ENCODE measurements at places on chromosomes 4 and X. TPM values are rescaled to one million over a fixed set of nuclear protein-coding genes. Genes with fewer than 3 reads are reported as not detected.

Gene SPIN4
- total RNA-seq, result 2.6 TPM

Gene UGT2B17
- total RNA-seq, result not detected

Gene HPGDS
- total RNA-seq, result not detected

Gene RAB9B
- 0.04 TPM for total RNA-seq

DNA sequence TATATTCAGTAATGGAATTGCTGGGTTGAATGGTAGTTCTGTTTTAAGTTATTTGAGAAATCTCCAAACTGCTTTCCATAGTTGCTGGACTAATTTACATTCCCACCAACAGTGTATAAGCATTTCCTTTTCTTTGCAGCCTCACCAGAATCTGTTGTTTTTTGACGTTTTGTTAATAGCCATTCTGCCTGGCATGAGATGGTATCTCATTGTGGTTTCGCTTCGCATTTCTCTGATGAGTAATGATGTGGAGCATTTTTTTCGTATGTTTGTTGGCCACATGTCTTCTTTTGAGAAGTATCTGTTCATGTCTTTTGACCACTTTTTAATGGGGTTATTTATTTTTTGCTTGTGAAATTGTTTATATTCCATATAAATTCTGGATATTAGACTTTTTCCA, 13.6 kb upstream of the MAGED4B start:
- DNase-seq, result no peak

- DNase-seq, result no peak
Observed at GRCh38 chr4:87901422-87901992, 68.7 kb downstream of the MEPE start.

DNA sequence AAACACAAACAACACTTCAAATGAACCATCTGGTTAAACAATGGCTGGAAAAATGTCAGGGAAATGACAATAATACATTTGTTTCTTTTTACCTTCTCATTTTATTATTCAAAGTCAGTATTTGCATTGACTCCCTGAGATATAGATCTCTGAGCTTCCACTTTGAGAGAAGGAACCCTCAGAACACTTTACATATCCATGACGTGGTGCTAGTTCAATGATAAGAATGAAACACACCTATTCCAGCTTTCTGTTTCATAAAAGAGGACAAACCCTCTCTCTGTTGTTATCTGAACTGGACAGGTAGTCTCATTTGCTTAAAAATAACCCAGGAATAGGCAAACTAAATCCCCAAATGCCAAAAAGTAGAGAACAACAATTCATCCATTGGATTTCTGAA, 65.3 kb upstream of the CCSER1 start:
- DNase-seq, result no peak

DNA sequence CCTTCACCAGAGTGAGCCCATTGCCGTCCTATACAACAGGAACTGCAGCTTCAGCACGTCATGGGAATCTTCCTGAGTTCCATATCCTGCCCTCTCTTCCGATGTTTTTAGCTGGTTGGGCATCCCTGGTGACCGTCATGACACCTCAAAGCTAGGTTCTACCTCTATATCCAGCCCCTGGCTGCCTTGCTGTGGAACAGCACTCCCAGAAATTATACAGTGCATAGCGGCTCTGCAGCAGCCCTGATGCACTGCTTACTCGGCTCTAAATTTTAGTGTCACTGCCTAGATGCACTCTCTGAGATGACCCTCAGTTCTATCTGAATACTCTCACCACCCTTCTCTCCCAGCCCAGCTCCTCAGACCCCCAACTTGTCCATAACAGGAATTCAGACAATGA, 44.3 kb downstream of the ARHGEF38 start:
- DNase-seq, result no peak

DNA sequence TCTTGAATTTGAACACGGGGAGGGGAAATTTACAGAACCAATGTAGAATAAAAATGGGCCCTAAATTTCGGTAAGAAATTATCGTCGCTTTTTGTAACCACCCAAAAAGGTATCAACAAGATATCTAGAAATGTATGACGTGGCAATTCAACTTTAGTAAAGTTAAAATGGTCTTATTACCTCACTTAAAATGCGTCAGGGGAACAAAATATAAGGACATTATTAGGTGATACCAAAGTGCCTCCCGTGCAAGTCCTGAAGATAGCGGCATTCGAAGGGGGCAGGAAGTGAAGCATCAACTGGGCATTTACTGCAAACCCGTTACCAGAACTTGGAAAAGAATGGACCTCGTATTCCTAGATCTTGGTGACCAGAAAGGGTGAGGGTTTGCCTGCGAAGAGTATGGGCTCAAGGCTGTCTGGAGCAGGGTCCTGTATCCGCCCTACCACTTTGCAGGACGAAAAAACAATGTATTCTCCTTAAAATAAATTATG, 980 bp downstream of the AP1S2 start:
- DNase-seq, result no peak

- DNase-seq, result no peak
Observed at GRCh38 chr4:8583655-8584025, 3.4 kb downstream of the GPR78 start.

- DNase-seq, result no peak
Observed at GRCh38 chr4:23654791-23655190, 235.1 kb downstream of the PPARGC1A start.
